ENCODE measurements at places on chromosomes 1 and 21.

- DNase-seq: no peak
Observed at GRCh38 chr1:53483656-53484055, 24.5 kb downstream of the DMRTB1 start.

GRCh38 chr1:12344596-12345349 lies 114.9 kb downstream of the VPS13D start:
- DNase-seq: no peak

- DNase-seq: no peak
Observed at GRCh38 chr1:42947965-42948732, 10.5 kb downstream of the SLC2A1 start.

DNA sequence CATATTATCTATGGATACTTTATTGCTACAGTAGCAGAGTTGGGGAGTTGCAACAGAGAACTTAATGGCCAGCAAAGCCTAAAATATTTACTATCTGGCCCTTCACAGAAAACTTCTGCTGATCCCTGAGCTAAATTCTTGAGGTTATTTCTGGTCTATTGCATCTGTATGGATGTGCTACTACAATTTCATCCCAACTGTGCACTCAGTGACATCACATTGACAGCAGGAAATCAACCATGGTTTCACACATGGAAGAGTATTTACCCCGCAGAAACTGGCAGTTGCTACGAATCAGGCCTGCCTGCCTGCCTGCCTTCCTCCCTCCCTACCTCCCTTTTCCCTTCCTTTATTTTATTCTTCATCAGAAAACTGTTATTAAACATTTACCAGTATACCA lies 12.1 kb downstream of the CLCA2 start:
- no peak for DNase-seq

- no peak for DNase-seq
Observed at GRCh38 chr1:117370071-117370470, 2.8 kb downstream of the MAN1A2 start.

- no peak for DNase-seq
Observed at GRCh38 chr1:247350587-247350986, 18.9 kb upstream of the ZNF496 start.

- DNase-seq: no peak
Observed at GRCh38 chr1:207274882-207275281, 46.6 kb upstream of the CD55 start.

GRCh38 chr1:39295901-39296300 lies 91.4 kb downstream of the MACF1 start:
- DNase-seq: no peak

DNA sequence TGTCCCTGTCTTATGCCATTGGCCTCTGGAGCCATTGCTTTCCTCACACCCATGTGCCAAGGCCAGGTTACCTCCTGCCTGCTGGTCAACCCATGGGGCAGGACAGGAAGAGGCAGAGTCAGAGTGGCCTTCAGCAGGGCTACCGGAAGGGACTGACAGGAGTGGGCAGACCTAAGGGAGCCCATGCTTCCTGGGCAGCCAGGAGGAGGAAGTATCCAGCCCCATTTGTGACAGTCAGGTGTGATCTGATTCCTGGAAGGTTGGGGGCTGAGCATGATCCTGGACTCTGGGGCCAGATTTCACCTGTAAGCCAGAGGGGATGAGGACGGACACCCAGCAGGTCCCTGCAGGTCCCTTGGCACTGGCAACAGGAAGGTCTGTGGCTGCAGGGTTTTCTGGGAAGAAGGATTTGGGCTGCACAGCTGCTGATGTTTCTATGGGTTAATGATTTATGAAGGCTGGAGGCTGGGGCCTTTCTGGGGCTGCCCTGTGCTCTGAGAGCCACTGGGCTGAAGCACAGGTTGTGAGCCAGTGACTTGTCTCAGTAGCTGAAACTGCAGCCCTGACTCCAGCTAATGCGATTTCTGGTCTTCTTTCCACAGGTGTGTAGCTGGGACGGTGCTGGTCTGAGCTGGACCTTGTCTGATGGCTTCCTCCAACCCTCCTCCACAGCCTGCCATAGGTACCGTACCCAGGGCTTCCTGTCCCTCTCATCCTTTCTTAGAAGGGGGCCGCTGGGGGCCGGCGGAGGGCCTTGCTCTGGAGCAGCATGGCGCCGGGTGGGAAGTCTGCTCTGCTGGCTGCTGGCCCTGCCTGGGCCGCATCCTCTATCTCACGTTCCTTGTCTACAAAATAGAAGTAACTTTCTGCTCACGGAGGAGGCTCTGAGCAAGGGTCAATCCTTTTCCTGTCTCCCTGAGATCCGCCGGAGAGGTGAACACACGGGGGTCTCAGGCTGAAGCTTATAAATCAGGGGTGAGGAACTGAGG lies 40.7 kb downstream of the ARHGEF10L start:
- DNase-seq: peak; percentile 32

DNA sequence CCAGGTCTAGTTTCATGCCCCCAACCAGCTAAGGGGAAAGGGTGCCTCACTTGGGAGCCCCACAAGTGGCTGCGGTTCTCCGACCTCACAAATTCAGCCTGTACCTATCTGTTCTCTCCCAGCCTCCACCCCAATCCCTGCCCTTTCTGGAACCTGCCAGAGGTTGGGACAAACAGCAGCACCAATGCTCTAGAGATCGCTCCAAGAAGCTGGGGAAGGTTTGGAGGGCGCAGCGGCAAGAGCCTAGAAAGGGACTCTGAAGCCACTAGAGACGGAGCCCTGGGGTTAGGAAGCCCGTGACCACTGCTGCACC lies 243.4 kb upstream of the VAMP3 start:
- DNase-seq: no peak

GRCh38 chr21:15625363-15625762 lies 104.4 kb upstream of the USP25 start:
- no peak for DNase-seq

DNA sequence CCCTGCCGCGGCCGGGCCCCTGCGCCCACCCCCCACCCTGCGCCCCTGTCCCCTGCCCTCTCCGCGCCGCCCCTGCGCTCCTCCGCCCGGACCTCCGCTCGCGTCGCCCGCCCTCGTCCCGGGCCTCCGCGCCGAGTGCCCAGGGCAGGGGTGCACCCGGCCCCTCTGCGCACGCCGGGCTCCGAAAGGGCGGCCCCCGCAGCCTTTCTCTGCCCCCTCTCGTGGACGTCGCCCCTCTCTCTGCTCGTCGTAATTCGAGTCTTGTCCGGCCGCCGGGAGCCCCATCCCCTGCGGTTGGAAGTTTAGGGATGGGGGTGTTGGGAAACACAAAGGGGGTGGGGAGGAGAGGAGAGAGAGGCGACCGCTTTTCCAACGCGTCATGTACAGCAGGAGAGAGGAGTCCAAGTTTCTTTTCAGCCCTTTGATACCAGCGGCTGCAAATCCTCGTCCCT lies 407 bp downstream of the GALNT2 start:
- no peak for DNase-seq

- no peak for DNase-seq
Observed at GRCh38 chr1:74641876-74642275, 31.7 kb downstream of the ERICH3 start.

- no peak for DNase-seq
Observed at GRCh38 chr1:2834741-2835564, 33.5 kb upstream of the TTC34 start.

- DNase-seq: no peak
Observed at GRCh38 chr1:214638997-214639396, 36.0 kb downstream of the CENPF start.

GRCh38 chr21:33380483-33380998 lies 22.7 kb upstream of the IFNGR2 start:
- peak; percentile 54 for DNase-seq

DNA sequence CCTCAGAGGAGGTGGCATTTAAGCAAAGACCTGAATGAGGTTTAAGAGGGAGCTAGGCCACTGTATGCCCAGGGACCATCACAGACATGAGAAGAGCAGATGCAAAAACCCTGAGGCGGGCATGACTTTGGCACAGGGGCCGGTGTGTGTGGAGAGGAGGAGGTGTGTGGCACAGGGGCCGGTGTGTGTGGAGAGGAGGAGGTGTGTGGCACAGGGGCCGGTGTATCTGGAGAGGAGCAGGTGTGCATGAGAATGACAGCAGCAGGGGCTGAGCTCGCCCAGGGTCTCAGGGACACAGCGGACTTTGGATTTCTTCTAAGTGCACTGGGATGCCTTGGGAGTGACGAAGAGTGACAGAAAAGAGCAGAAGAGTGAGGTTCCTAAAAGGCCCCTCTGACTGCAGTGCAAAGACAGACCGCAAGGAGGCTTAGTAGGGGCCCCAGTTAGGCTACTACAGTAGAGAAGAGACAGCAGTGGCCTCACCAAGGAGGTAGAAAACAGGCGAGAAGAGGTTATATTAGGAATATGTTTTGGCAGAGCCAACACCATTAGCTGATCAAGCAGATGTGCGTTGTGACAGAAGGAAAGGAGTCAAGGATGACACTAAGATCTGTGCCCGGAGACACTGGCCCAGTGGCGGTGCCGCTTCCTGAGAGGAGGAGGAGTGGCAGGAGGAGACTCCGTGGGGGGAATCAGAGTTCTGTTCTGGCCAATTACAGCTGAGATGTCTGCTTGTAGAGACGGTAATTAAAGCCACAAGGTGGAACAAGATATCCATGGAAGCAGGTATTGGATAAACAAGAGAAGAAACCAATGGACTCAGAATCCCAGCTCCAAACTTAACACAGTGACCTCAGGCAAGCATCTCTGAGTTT lies 18.4 kb downstream of the ZBTB17 start:
- no peak for DNase-seq

GRCh38 chr1:19435181-19435580 lies 50.2 kb downstream of the CAPZB start:
- no peak for DNase-seq

DNA sequence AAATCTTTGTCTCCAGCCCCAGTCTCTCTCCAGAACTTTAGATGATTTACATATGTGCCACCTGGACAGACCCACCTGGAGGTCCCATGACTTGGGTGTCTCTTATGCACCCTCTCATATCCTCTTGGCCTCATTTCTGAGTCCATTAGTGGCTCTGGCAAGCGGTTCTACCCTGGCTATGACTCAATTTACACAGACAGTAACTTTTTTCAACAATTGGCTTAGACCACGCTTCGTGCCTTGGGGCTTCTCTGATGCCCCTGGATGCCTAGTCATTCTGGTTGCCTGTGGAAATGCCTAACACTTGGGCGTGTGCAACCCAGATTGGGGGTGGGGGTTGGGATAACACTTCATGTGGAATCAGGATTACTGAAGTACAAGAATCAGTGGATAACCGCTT lies 57.1 kb upstream of the GADD45A start:
- DNase-seq: no peak

- no peak for DNase-seq
Observed at GRCh38 chr1:56057466-56058405, 521.6 kb downstream of the PLPP3 start.

GRCh38 chr1:45926330-45926729 lies 122.9 kb downstream of the MAST2 start:
- no peak for DNase-seq

DNA sequence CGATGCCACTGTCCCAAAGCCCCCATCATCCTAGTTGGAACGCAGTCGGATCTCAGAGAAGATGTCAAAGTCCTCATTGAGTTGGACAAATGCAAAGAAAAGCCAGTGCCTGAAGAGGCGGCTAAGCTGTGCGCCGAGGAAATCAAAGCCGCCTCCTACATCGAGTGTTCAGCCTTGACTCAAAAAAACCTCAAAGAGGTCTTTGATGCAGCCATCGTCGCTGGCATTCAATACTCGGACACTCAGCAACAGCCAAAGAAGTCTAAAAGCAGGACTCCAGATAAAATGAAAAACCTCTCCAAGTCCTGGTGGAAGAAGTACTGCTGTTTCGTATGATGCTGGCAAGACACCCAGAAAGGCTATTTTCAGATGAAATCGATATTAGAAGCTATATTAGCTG lies 8.1 kb downstream of the RHOU start:
- no peak for DNase-seq

DNA sequence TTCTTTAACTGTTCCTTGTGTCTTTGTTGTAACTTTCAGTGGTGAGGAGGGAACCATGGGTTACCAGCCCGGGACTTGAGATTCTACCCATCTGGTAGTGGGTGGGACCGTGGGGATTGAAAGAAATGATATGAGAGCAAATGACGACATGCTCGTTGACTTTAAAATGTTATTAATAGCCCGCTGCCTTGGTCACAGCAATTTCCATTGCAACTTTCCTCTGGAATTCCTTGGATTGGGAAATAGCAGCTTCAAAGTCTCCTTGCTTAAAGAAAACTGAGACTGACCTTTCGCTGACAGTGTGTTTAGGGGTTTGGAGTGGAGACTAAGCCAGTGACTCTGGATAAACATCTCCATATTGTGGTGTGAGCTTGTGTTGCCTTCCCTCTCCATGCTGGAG lies 44.2 kb upstream of the MARK1 start:
- no peak for DNase-seq

DNA sequence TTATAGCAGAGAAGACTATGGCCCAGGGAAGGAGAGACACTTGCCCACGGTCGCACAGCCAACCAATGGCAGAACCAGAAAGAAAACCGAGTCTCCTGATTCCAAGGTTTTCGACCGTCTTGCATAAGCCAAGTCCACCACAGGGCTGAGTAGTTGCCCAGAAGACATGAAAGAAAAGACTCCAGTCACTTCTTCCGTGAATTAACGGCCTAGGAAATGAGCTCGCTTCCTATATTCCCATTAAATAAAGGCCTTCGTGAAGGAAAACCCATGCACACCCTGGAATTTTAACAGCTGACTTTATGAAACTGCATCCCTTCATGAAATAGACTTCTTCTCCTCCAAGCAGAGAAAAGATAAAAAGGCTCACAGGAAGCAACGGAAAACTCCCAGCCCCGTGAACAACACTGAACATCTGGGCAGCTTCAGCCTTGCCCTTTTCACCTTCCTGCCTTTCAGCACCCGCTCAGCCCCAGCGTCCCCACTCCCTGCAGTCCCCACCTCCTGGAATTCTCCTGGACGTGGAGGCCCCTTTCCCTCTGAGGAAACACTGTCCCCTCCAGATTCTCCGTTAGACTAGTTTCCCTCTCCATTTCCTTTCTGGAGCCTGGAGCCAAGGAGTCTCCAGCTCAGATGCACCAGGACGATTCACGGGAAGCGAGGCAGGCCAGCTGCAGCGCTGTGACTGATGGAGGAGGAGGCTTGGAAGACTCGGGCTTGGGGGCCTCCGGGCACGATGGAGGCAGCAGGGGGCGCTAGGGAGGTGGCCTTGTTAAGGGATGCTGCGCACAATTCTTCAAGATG lies 2.7 kb upstream of the MYOC start:
- peak; percentile 68 for DNase-seq

GRCh38 chr1:151988405-151988923 lies 5.2 kb downstream of the S100A10 start:
- no peak for DNase-seq

GRCh38 chr1:7010534-7011200 lies 225.4 kb downstream of the CAMTA1 start:
- no peak for DNase-seq

DNA sequence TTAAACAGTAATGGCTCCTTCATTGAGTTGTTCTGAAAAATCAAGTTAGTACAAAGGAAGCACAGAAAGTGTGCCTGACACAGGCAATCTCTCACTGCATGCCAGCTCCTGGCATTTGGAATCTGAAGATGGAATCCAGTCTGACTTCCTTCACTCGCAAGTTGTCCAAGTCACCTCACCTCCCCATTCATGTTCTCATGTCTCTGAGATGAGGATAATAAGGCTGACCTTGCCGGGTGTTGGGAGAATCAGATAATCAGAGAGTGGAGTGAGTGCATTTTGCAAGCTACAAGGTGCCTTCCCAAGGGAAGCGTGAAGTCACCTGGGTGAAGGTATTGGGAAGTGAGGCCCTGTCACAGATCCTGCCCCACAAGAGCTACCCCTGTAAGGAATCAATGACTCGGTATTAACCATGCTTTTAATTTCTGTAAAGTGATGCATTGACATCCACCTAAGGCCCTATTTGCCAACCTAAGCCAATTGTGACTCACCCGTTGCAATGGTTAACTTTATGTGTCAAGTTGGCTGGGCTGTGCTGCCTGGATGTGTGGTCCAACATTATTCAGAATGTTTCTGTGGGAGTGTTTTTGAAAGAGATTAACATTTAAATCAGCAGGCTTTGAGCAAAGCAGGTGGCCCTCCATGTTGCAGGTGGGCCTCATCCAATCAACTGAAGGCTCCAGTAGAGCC lies 62.5 kb upstream of the TARBP1 start:
- DNase-seq: no peak

Measured in SHP77 (cell line).